ENCODE measurements at places on chromosomes 2 and 18.

DNA sequence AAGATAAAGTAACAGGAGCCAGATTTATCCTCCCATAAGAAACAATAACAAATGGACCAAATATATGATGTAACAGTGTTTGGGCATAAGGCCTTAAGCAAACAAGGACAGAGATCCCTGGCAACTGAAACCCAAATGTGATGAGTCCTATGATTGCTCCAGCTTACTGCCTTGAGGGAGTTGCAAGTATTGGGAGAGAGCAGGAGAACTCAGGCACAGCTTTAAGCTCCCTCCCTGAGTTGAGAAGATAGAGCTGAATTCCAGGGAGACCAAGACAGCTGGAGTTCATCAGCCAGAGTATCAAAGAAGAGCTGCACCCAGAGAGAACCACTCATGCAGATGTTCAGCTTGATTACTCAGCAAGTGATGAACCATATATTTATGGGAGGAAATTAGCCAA, 814.5 kb upstream of the RAB6C start:
- no peak for DNase-seq

GRCh38 chr2:31967790-31968189, 43.0 kb downstream of the MEMO1 start:
- no peak for DNase-seq

- no peak for DNase-seq
Measured at GRCh38 chr2:26067980-26068507, 34.2 kb downstream of the RAB10 start.

DNA sequence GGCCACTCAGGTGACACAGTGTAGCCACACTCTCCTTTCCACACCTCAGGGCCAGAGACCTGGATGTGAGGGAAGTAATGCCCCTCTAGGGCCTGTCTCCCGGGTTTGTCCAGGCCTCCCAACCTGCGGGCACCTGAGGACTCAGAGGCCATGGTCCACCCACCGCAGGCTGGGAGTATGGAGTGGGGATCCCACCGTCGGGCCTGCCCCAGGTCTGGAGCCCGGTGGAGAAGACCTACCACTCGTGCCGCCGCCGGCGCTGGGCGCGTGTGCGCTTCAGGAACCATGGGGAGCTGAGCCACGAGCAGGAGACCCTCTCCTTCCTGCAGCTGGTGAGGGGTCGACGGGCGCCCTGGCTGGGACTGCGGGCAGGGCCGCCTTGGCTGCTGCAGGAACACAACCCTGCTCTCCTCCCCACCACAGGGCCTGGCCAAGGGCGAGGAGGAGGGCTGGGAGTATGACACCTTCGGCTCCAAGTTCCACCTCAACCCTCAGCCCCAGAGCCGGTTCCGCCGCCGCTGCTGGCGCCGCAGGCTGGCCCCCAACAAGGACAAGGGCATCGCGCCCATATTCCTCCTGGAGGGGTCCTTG, 48.6 kb downstream of the FER1L5 start:
- no peak for DNase-seq

DNA sequence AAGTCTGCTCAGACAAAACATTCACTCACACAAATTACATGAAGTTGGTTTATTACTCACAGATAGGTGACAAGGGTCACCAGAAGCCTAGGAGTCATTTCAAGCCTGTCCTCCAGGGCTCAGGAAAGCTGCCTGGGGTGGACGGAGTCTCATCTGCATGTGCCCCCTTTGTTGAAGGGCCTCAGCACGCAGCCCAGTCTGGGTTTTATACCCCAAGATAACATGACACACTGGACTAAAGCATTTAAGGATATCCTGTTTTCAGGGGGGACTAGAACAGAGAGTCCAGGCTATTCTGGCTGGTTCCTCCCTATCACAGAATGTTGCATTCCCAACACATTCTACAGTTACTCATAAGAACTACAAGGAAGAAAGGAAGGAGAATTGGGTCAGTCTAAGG, 164.7 kb downstream of the MREG start:
- no peak for DNase-seq

DNA sequence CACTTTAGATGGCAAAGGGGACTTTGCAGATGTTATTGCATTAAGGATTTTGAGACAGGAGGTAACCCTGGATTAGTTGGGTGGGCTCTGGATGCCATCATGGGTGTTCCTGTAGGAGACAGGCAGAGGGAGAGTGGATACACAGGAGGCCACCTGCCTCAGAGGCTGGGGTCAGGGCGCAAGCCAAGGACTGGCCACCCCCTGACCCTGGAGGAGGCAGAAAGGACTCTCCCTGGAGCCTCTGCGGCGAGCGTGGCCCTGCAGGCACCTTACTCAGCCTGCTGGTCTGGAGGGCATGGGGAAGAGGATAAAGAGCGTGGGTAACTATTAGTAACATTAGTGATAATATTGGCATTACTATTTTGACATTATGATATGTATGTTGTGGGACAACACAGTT, 21.6 kb upstream of the OTOS start:
- DNase-seq = no peak

DNA sequence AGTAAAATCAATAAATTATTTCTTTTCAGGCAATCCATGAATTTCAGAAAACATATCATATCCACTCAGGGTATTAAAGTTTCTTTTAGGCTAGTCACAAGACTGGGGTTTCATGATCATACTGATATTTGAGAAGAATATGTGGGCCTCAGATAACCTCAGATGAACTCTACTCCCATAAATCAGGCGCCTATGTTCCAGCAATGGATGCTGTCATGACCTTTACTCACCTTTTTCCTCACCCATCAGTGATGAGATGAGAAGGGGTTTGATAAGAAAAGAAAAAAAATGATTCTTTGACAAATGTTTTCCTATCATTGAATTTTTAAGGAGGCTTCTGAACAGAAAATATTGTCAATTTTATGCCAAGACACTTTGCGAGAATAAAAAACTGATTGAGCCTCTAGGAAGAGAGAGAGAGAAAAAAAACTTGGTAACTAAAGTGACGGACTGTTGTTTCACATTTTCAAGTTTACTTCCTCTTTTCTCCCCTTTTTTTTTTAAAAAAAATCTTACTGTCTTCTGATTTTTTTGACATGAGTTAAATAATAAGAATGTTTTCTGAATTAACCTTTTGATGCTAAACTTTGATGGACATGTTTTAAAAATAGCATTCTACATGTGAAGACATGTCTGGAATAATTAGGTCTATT, 309.1 kb upstream of the MAP2 start:
- no peak for DNase-seq

DNA sequence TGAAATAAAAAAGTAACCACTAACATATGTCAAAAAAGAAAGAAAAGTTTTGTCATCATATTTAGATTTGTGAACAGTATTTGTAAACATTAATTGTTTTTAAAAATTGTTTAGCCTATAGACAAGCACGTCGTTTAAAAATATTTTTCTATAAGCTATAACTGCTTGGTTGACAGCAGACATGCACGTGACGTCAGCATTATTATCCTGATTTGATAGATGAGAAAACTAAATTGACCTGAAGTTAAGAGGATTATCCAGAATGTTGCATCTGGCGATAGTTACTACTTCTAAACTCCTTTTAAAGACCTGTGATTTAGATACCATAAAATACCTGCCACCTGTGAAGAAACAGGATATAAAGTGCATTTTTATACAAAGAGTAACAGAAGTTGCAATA, 156.9 kb upstream of the BARD1 start:
- no peak for DNase-seq

- DNase-seq = no peak
Measured at GRCh38 chr2:183868153-183868552, 730.2 kb upstream of the ZNF804A start.

All from activated naive CD8-positive, alpha-beta T cell treated with anti-CD3 and anti-CD28 coated beads, Interleukin-2, amount 50 U/mL, for 24 hours (primary cell).